ENCODE measurements at places on chromosomes 4 and X.

- no peak for DNase-seq
Measured at GRCh38 chr4:182066037-182066436, 177.2 kb upstream of the TENM3 start.

DNA sequence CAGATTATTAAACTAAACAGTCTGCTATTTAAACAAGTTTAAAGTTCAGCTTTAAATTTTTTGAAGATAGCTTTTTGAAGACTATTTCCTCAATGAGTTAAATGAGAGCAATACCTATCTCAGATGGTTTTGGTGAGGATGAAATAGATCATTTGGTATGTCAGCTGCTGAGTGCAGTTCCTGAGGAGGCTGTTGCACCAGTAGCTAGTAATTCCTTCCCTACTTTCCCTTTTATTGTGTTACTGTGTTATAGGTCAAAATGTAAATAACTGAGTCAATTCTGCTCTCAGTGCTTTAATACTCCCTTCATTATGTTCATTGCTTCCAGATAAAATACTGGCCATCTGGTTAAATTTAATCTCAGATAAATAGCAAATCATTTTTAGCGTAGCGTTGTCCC lies 48.6 kb downstream of the BMPR1B start:
- no peak for DNase-seq

- DNase-seq = no peak
Measured at GRCh38 chrX:150548684-150549083, 19.7 kb upstream of the MTM1 start.

GRCh38 chrX:32448945-32449344 lies 762.4 kb downstream of the DMD start:
- no peak for DNase-seq

DNA sequence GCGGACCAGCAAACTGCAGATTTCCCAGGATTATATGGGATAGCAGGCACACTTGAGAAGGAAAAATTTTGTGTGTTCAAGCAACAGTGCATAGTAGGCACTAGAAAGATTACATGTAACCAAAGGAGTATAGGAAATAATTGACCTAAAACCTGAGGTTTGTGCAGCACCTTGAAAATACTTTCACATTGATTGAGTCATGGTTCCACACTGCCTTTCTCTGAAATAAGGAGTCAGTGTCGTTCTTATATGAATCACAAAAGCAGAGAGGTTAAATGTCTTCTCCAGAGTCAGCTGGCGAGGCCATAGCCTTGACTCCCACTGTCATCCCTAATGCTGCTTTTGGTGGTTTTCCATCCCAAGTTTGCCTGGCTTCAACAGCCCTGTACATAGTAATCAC lies 138.9 kb downstream of the SOWAHB start:
- no peak for DNase-seq

DNA sequence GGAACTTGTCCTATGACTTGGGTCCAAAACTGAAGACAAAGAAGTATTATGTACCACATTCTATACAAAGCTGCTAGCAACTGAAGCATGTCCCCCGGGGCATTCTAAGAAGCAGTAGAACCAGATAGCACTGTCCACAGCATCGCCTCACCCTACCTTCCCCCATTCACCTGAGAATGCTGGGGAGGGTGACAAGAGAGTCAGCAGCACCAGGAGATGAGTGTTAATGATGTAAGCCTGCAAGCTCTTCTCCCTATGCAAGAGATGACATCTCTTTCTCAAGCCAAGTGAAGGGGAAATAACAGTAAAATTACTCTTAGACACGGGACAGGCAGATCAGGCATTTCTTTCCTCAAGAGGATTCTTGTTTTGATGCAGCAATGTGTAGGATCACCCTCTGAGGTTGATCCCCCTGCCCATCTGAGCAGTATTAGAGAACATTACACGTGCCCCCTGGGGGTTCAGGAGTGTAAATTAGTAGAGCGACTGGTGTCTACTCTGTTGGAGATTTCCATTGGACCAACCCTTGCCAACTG lies 13.9 kb upstream of the TLR1 start:
- DNase-seq = no peak

DNA sequence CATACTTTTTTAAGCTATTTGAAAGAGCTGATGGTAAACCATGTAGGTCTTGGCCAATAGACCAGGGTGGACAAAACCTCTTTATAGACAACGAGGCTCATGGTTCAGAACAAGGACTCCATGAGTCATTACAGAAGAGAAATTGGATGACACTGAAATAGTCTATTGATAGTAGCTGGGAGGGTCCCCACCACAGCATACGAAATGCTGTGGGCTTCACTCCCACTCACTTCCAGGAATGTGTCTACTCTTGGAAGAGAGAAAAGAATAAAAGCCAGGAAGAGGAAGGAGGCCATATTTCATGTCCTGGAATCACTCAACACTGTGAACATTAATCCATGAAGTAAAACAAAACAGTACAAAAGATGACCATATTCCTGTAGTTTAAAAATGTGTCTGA lies 82.3 kb upstream of the MXRA5 start:
- DNase-seq = no peak

- peak; percentile 46 for DNase-seq
Measured at GRCh38 chr4:159446266-159446976, 343.5 kb downstream of the RAPGEF2 start.

DNA sequence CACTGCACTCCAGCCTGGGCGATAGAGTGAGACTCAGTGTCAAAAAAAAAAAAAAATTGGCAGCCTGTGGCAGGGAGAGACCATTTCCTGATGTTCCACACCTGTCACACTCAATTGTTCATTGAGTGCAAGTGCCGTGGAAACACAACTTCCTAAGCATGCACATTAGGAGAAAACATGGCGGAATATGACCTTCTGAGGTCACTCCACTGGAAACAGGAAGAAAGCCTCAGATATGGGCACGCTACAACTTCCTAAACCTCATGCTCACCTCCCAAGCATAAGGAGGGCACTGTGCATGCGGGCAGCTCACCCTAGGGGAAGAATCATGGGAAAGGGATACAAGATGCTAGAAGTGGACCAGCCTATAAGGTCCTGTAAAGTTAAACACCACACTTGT lies 28.5 kb upstream of the CD99 start:
- DNase-seq = no peak

GRCh38 chr4:83605210-83605609 lies 69.3 kb downstream of the GPAT3 start:
- DNase-seq = no peak

GRCh38 chr4:40750461-40751258 lies 905 bp downstream of the NSUN7 start:
- DNase-seq = no peak

DNA sequence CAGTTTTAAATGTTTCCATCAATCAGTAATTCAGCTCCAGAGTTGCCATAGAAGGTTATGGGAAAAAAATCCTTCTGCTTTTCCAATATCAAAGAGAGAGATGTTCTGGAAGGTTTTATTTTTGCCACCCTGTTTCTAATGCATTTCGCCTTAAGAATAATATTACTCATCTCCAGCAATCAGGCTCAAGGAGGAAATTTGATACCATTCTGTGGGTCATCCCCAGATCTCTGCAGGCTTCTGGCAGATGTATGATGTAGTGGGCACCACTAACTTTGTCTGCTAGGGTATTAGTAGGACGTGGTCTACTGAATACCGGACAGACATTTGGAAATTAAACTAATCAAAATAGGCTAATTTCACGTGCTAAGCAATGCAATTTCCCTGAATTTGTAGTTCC lies 645.4 kb upstream of the TENM3 start:
- no peak for DNase-seq

GRCh38 chrX:51852096-51852495 lies 41.3 kb upstream of the MAGED1 start:
- DNase-seq = no peak

DNA sequence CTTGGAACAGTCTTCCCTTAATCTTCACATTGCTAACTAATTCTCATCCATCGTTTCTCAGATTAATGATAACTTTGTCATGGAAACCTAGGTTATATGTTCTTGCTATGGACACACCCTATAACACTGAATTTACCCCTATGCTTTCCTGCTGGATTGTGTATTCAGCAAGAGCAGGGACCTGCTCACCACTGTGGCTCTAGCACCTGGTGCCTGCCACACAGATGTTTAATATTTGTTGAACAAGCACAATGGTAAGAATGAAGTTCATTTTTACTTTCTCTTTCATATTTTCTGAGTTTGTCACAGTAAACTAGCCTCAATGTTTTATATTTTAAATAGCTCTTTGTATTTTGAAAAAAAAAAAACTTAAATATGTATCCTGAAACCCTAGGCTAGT lies 734.0 kb upstream of the DIAPH2 start:
- no peak for DNase-seq

DNA sequence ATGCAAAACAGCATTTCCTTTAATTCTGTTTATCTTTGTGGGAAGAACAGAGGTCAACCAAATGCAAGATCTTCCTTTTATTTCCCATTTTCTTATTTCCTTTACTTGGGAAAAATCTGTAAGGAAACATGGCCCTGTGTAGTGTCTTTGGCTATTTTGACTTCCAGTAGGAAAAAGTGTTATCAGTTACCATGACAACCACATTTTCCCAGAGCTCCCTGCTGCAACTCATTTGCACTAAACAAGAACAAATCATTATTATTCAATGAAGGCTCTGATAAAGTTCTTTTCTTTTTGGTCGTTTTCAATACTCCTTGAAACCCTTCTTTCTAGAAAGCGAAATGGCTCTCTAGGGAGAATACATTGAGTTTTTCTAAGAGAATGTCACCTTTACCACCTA lies 117.2 kb upstream of the DDX53 start:
- DNase-seq = no peak

- no peak for DNase-seq
Measured at GRCh38 chr4:100450449-100450848, 67.4 kb downstream of the EMCN start.
